ENCODE measurements at places on chromosomes 2 and 18. TPM values are rescaled to one million over a fixed set of nuclear protein-coding genes. Genes with fewer than 3 reads are reported as not detected.

The ANKRD30BL gene
- not detected for total RNA-seq

The AKAIN1 gene
- not detected for total RNA-seq

GRCh38 chr2:42639340-42640077, 71.1 kb downstream of the MTA3 start:
- H3K4me1 ChIP-seq = peaks cover 14% of the 10 kb centered on the region
- H3K36me3 ChIP-seq = peaks cover 11% of the 10 kb centered on the region
- no peak for DNase-seq

DNA sequence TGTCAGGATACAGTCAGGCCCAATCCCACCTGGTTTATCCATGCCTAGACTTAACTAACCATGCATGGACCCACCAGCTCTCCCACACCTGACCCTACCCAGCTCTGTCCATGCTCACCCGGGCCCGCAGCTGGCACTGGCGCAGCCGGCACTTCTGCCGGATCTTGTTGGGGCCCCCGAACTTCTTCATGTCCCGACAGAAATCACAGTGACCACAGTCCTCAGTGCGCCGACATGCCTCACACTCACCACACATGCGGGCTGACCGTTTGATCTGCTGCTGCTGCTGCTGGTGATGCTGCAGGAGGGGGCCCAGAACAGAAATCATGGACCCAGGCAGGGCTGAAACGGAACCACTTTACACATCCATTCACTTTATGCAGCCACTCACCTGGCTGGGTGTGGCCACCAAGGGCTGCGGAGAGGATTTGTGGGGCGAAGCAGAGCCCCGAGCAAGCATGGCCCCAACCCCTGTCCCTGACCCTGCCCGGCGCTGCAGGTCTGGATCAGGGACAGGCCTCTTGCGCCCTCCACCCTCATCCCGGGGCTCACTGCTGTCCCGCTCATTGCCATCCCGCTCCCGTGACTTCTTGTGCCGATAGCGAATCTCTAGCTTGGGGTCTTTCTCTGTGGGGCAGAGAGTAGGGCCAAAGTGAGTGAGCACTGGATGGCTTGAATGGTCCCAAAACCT, 1.7 kb downstream of the CXXC1 start:
- DNase-seq = no peak
- H3K4me3 ChIP-seq = no peak overlapping the region
- H3K27me3 ChIP-seq = no peaks in the 10 kb centered on the region
- no peak overlapping the region for H3K27ac ChIP-seq
- peaks cover 7% of the 10 kb centered on the region for H3K4me1 ChIP-seq
- H3K36me3 ChIP-seq = no peaks in the 10 kb centered on the region

DNA sequence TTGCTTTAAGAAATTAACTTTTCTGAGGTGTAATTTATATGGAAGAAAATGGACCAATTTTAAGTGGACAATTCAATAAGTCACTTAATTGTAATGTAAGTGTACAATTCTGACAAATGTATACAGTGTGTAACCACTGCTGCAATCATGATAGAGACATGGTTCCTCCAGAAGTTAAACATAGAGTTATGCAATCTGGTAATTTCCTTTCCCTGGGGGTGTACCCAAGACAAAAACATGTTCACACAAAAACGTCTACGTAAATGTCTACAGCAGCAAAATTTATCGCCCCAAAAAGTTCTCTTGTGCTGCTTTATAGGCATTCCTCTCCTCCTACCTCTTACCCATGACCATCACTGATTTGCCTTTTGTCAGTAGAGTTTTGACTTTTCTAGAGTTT, 141.5 kb downstream of the AQP4 start:
- peaks cover 18% of the 10 kb centered on the region for H3K4me1 ChIP-seq
- no peak overlapping the region for H3K27ac ChIP-seq
- H3K27me3 ChIP-seq = peaks cover 13% of the 10 kb centered on the region

Measured in neural progenitor cell (in vitro differentiated cells).